ENCODE measurements at places on chromosomes 13 and 19.

GRCh38 chr13:73835138-73835721 is 299.0 kb downstream of the KLF12 start:
- DNase-seq = peak; percentile 82

DNA sequence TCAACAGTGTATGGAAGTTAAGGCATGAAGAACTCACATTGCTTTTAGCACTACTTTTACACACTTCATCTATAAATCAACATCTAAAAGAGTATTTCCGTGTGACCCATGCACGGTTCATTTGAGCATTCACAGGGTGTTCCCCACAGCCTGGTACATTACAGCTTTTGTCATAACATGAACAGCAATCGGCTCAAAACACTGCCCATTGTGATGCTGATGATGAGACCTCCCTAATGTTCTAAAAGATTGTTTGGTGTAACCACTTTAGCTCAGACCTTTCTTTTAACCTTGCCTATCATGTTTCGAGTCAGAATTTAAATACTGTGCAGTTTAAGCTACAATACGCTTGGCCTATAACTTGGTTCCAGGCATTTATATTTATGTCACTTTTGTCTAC is 4.1 kb upstream of the KLF5 start:
- DNase-seq = peak; percentile 71

DNA sequence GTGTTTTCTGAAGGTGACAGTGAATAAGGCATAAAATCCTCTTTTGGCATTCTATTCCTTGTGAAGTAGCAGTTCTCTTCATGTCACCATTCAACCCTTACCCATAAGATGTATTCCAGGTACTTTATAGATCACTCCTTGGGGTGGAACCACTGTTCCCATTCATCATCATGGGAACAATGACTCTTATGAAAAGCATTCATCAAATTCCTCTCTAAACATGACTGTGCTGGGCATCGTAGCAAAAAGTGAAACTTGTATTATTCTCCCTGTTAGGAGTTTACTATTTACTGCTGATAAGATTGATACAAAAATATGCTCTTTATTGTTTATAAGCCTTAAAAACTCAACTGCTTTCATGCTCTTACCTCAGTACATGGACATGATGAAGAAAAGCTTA is 793.4 kb downstream of the LIG4 start:
- DNase-seq = no peak

DNA sequence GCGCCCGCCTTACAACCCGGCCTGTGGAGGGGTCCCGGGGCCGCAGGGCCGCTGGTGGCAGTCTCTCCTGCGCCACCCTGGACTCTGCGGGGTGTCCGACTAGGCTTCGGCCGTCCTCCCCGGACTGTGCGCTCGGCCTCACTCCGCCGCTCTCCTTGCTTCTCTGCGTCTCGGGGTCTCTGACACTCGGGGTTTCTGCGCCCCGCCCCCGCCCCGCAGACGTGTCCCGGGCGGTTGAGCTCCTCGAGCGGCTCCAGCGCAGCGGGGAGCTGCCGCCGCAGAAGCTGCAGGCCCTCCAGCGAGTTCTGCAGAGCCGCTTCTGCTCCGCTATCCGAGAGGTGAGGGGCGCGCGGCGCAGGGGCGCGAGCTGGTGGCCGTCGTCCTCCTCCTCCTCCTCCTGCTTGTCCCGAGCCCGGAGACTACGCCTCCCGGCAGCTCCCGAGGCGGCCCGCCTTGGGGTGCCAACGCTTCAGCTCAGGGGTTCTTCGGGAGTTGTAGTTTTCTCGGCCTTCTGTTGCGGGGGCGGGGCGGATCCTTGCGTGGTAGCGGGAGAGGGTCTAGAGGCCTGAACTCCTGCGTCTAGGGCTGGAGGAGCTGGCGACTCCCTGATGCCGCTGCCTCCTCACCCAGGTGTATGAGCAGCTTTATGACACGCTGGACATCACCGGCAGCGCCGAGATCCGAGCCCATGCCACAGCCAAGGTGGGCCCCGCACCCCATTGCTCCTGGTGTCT is 627 bp downstream of the LIN7B start:
- peak; percentile 63 for DNase-seq

DNA sequence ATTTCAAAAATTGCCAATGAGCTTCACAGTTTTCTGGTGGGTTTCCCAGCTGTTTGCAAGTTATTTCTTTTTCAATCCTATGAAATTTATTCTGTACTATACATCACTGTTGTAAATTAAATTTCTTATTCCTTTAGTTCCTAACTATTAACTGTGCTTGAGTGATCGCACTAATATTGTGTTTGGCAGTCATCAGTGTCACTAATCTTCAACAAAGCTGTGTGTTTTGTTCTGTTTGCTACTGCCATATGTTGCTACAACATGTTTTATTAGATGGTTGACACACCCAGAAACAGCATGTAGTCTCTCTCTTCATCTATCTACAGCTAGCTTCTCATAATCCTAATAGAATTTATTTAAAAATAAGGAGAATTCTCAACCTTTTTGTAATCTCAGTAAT is 453.6 kb upstream of the PRR20A start:
- no peak for DNase-seq

DNA sequence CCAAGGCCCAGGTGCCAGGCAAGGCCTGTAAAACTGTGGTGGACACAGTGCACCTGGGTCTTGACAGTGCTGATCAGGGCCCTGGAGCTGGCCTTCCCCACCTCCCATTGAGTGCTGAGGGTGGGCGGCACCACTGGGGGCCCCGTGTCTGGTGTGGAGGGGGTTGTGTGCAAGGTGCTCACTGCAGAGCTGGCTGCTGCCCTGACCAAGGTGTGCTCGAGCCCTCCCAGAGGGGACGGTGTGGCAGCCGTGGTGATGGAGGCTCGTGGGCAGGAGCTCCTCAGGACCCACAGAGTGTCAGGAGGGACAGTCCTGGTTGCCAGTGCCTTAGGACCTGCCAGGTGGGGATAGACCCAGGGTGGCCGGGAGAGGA is 23.0 kb downstream of the ATP4B start:
- DNase-seq = no peak

DNA sequence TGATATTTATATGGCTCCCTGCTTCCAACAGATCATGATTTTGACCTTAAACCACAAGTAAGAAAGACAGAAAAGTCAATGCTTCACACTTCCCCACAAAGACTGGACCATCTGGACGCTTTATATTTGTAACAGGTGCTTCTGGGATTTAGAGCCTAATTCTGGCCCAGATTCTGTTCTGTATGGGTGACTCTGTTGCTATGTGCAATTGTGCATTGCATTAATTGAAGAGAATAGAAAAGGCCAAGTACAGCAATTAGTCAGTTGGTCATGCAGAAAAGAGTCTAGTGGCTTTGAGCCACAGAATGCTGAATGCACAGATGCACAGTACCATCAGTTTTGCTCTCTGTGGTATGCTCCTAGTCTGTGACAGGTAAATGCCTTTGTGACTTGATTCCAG is 657.4 kb upstream of the ATXN8OS start:
- DNase-seq = no peak

DNA sequence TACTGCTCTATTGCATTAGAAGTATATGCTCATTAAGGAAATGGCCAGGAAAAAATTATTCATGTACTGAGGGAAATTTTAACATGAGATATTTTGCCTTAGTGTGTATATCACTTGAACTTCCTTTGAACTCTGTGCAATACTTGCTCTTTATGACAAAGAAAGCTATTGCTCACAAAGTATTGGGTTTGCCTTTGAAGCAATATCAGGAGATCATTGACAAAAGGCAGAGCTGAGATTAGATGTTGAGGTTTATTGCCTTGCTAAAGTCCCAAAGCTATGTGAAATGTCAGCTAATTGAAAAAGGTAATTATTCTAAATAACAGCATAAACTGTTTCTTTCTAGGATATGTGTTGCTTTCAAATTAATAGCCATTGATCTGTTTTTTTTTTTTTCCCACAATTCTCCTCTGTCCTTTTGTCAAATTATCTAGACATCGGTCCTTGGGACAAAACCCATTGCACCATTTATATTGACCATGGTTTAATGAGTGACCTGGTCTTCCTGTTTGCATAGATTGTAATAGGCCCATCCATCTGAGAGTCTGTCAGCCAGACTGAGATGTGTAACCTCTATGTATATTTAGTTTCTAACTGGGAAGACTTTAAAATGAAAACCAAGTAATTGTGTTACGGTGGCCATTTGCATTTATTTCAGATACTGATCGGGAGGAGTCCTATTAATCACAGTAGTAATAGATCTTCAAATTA is 752.7 kb upstream of the GPC6 start:
- peak; percentile 8 for DNase-seq

- no peak for DNase-seq
These were observed 50.1 kb upstream of the ZNF573 start for GRCh38 chr19:37829526-37829925.

- no peak for DNase-seq
These were observed 51.9 kb downstream of the ESD start for GRCh38 chr13:46745062-46745461.

- no peak for DNase-seq
These were observed 77.0 kb downstream of the CAB39L start for GRCh38 chr13:49366841-49367240.

GRCh38 chr13:90838317-90838960 is 509.0 kb upstream of the MIR17HG start:
- DNase-seq = no peak

DNA sequence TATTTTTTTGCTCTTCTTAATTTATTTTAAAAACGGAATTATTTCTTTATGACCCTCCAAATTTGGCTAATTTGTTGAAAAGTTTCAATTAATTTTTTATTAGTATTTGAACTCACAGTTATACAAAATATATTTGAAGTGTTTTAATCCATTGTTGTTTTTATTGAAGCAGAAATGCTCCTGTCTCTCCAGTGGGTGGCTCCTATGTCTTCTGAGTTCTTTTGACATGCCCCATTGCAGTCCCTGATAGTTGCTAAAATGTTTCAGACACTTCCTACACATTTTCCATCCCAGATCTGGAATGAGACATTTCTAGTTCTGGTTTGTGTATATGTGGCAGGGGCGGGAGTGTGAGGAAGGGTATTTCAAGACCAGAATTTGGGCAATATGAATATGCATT is 579.4 kb upstream of the PRR20A start:
- DNase-seq = peak; percentile 59

GRCh38 chr13:113320226-113320875 is 23.3 kb downstream of the LAMP1 start:
- DNase-seq = no peak

DNA sequence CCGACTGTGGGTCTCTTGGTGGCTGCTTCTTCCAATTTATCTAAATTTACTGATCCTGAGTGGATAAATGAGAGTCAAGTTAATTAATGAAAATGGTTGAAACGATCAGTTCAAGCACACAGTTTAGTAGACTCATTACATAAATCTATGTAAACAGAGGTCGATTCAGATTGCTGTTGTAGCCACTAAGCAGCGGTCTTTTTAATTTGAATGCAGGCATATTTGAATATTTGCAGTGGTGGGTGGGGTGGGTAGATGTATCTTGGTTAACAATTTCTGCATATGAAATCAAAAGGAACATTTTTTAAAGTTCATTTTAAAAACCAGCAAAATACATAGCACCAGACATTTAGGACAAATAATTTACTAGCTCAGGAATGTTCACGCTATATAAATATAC is 325.9 kb downstream of the KLF12 start:
- DNase-seq = no peak

- DNase-seq = peak; percentile 58
These were observed 689 bp downstream of the DCUN1D2 start for GRCh38 chr13:113489549-113490495.

GRCh38 chr13:31790992-31791391 is 51.7 kb downstream of the RXFP2 start:
- DNase-seq = no peak

DNA sequence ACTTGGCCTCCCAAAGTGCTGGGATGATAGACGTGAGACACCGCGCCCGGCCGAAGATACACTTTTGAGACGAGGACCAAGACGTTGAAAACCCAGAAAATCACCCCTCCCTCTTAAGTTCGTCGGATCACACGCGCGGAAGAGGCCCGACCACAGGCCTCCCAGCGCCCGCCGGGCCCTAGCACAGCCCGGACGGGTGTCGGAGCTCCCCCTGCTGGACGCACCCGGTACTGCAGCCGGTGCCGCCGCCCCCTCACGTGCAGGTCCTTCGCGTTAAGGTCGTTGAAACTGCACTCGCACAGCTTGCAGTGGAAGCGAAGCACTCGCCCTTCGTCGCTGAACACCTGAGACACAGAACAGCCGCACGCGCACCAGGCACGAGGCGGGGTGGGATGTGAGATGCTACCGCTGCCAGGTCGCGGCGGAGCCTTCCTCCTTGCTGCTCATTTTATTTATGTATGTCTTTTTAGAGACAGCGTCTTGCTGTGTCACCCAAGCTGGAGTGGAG is 35.7 kb upstream of the MATK start:
- DNase-seq = peak; percentile 14

DNA sequence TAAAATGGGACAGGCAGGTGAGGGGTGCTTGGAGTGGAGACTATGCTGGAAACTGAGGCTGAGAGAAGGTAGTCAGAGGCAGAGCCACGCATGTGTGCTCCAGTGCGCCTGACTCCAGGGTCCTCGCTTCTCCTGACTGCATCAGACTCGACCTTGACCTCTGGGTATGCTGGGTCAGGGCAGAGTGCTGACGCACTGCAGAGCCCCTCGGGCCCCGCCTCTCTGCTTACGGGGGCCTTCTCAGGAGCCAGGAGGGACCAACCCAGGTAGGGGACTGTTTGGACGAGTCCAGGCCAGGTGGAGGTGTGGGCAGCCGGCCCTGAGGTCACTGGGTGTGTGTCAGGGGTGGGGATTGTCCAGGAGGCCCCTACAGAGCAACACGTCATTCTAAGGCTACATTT is 22.9 kb upstream of the SLC7A10 start:
- DNase-seq = no peak

DNA sequence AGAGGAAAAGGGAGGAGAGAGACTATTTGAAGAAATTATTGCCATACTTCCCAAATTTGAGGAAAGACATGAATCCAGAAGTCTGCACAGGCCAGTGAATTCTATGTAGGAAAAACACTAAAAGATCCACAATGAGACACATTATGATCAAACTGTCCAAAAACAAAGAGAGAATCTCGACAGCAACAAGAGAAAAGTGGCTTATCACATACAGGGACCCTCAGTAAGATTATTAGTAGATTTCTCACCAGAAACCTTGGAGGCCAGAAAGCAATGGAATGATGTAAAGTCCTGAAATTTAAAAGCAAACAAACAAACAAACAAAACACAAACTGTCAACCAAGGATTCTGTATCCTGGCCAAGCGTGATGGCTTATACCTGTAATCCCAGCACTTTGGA is 55.7 kb upstream of the IL17D start:
- DNase-seq = no peak

DNA sequence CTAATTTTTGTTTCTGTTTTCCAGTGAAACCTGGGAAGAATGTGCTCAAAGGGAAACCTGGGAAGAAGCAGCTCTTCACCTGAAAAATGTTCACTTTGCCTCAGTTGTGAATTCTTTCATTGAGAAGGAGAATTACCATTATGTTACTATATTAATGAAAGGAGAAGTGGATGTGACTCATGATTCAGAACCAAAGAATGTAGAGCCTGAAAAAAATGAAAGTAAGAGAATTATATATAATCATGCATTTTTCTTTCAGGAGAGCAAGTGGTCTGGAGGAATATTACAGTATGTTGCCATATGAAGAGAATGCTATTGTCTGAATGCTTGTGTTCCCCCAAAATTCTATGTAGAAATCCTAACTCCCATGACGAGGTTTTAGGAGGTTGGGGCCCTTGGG is 3.4 kb downstream of the NUDT15 start:
- no peak for DNase-seq

GRCh38 chr13:75533861-75534260 is 3.8 kb downstream of the COMMD6 start:
- DNase-seq = no peak

GRCh38 chr19:16298334-16298733 is 26.3 kb upstream of the KLF2 start:
- no peak for DNase-seq

GRCh38 chr13:75356421-75356820 is 125.5 kb downstream of the TBC1D4 start:
- DNase-seq = no peak
